Fibroblast of skin of back (primary cell): ENCODE measurements at places on chromosomes 3 and 15.

GRCh38 chr15:43105077-43105736 lies 631 bp downstream of the UBR1 start:
- no peak for DNase-seq

DNA sequence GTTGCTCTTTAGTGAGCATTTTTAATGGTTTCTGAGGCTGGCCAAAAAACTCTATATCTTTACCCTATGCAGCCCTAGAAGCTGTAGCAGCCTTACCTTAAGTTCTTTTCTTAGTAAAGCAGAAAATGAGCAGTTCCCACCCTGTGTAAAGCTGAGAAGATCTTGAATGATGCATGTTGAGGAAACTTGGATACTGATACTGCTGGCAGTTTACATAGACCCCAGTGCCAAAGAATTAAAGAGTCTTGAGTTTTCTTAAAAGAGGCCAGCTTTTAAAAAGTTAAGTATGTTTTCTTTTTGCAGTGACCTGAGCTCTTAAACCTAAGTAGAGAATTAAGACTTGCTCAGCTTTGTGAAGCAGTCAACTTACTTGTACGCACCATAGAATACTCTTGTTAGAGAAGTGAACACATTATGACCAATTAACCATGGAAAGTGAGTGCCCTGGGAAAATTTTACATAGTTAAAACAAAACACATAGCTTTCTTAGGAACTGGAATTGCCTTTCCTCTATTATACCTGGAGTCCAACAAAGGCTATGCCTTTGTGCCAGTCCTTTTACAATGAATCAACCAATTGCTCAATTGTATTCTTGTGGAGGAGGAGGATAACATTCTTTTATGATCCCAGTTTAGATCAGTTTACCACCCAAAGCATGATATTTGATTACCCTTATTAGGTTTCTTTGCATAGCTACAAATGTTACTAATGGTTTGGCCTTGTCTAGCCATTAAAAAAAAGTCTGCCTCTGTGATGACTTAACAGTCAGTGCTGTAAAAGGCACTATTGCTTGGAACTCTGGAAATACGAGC lies 28.4 kb downstream of the PLS1 start:
- no peak for DNase-seq

DNA sequence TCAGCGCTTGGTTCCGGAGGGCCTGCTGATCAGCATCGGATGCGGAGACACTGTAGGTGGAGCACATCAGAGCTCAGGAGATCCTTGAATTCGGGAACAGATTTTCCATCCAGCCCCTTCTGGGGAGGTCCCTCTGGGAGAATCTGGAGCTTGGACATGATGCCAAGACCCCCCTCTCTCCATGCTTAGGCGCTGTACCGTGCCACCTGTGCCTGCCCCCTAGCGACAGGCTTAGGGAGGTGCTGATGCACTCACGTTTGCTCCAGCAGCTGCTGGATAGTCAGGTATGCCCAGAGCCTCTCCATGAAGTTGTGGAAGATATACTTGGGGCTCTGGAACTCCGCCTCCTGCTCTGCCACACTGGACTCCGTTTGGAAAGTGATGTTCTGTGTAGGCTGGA lies 9.7 kb downstream of the ITIH4 start:
- DNase-seq = no peak

GRCh38 chr3:66144568-66145407 lies 76.0 kb upstream of the SLC25A26 start:
- peak; percentile 48 for DNase-seq

GRCh38 chr3:104717828-104718196 lies 648.9 kb upstream of the ALCAM start:
- DNase-seq = peak; percentile 43

GRCh38 chr3:188918093-188918492 lies 253.7 kb upstream of the TPRG1 start:
- no peak for DNase-seq

DNA sequence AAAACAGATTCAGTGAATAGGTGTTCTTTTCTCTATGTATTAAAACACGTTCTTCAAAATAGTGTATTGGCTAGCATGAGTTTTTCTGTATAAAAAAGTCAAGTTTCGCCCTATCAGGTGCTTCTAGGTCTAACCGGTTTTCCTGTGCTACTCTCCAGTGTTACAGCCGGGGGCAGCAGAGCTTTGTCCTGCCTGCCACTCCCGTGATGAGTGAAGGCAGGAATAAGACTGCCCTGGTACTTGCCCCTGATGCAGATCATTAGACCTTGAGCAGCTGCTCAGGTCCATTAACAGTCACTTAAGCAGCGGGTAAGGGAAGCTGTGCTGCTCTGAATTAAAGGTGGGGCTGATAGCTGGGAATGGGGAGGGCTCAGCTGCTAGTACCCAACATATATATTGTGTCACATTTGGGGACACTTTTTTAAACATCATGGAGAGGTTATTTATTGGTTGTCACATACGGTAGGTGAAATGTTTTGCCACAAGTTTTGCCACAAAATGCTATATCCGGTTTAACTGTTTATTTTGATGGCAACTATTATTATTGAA lies 1.3 kb upstream of the UNC13C start:
- DNase-seq = no peak

GRCh38 chr3:156158656-156159295 lies 38.4 kb downstream of the KCNAB1 start:
- no peak for DNase-seq

DNA sequence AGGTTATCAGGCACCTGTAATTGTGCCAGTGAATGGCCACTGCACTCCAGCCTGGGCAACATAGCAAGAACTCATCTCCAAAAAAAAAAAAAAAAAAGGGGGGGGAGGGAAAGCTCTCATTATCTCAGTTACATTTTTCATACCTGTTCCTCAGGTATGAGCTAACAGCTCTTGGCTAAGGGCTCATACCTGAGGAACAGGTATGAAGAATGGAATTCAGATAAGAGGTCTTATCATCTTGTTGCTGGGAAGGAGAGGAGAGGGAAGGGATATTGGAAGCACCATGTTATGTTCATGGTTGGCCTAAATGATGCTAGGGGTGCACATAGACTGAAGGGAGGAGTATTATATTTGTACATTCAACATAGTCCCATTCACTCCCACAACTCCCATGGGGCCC lies 2.6 kb downstream of the SLC15A2 start:
- DNase-seq = no peak

DNA sequence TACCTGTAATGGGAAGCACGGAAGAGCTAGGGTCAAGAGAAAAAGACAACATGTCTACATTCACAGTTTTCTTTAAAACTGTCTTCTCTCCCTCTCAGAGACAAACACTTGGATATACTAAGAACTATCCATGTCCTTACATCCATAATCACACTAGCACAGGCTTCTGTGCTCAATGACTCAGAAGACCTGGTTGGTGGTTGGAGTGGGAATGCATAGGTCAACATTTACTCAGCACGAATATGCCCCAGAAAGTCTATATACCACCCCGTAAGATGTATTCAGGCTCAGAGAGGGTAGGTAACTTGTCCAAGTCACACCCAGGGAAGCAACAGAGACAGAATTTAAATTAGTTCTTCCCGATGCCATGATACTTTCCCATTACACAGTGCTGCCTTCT lies 891.1 kb downstream of the TUSC7 start:
- peak; percentile 22 for DNase-seq

- no peak for DNase-seq
Measured at GRCh38 chr3:113051787-113052186, 61.0 kb downstream of the GTPBP8 start.

DNA sequence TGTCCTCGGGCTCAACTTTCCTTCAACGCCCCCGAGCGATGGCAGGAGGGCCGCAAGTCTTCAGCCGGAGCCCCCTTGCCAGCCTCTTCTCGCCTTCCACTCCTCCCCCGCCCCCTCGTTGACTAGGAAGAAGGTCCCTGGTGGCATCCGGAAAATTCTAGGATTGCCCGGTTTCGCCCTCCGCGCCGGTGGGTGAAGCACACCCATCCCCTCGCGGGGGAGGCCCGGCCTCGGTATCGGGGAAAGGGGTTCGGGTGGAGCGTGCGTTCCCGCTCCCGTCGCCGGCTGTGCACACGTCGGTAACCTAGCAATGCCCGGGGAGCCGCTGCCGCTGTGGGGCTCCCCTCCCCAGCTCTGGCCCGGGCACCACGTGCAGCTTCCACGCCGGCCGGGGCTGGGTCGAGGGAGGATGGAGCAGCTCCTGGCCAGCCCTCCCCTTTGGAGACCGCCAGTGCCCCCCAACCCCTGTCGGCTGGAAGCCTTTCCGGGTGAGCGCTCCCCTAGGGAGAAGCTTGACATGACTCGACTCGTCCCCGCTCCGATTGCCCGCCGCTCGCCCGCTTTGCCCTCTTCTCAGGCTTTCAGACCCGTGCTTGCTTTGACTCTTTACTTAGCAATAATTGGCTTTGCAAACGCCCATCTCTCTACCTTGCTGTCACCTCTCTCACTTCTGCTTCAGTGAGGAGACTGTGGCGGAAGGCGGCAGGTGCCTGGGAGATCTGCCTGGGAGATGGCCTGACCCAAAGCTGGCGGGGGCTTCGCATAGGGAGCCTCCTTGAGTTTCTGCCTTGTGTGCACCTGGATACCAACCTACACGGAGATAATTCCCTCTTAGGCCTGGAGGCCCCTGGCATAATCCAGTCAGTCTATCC lies 1.3 kb downstream of the CACNA1D start:
- no peak for DNase-seq

DNA sequence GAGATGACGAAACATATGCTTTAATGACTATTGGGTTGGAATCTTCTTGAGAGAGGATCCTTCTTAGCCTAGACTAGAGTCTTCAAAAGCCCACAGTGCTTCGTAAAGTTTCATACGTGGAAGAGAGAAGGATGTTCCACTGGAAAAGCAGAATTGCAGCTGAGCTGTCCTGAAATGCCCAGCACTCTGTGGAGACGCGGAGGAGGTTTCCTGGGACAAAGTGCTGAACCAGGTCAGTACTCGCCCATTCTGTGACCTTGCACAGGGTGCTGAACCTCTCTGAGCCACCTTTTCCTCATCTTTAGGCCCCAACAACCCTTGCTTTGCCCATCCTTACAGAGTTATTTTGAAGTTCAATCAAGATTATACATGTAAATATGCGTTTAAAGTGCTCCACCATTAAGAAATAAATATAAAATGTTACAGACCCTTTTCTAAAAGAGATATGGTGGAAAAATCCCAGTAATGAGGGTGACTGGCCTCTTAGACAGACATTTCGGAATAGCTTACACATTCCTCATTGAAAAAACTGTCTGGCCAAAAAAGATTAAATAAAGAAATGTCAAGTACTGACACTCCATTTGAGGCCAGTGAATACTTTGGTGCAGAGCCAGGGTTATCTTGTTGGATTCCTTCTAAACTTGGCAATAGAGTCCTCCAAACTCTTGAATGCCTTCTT lies 4.2 kb upstream of the MAGEF1 start:
- peak; percentile 53 for DNase-seq

- no peak for DNase-seq
Measured at GRCh38 chr3:186298876-186299275, 63.2 kb downstream of the DGKG start.

GRCh38 chr3:182212479-182213076 lies 500.9 kb downstream of the SOX2 start:
- DNase-seq = peak; percentile 57

DNA sequence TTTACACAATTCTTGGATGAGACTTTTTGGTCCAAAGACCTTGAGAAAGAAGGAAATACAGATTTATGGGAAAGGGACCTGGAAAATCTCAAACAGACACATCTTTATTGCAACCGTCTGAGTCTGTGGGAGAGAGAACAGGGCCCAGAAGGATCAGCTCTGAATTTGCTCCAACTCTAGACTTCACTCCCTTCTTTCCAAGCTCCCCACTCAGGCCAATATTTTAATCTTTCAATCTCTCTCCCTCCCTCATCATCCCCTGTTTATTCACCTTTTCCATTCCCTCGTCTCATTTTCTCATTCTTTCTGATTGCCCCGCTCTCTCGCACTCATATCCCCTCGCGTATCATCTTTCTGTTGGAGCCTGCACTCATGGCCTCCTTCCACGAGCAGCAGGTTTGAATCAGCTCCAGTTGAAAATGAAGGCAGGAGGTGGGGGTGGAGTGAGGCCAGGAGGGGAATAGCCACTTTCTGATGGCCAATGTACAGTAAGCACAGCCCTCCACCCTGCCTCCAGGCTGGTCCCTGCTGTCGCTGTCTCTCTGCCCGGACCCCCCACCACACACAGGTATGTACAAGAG lies 63.6 kb upstream of the BOC start:
- no peak for DNase-seq

GRCh38 chr15:68234060-68234459 lies 4.5 kb upstream of the CLN6 start:
- no peak for DNase-seq

DNA sequence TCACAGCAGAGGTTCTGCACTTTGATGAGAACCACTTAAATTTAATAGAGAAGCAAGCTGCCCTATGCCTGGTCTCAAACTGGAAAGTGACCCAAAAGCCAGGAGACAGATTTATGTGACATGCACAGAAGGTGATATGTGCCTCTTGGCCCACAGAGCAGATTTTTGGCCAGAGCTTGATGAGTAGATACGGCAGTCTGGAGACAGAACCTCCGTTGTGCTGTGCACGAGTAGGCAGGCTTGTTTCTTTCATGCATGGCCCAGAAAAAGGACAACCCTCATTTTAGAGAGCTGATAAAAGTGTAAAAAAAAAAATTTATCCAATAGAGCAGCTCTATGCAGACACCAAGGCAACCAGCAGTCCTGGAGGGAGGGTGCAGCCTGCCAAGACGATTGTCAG lies 423.1 kb downstream of the CNTN6 start:
- DNase-seq = no peak

GRCh38 chr3:40623567-40623966 lies 98.8 kb downstream of the ZNF621 start:
- peak; percentile 12 for DNase-seq

- no peak for DNase-seq
Measured at GRCh38 chr3:46700772-46701171, 420 bp upstream of the TMIE start.

DNA sequence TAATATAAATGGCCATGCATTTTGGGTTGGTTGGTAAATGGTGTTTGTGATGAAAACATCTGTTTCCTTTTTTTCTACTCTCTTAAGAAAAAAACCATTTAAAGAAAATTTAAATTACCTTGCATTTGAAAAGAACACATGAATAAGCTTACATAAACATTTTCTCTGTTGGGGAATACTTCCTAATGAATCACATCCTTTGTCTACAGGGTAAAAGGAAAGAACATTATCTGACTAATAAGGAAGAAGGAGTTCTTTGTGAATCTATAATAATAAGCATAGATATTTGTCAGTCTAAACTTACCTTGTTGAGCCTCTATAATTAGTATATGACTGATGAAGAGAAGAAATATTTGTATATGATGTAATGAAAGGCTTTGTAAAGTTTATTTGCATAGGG lies 254.1 kb upstream of the ZNF717 start:
- peak; percentile 55 for DNase-seq

DNA sequence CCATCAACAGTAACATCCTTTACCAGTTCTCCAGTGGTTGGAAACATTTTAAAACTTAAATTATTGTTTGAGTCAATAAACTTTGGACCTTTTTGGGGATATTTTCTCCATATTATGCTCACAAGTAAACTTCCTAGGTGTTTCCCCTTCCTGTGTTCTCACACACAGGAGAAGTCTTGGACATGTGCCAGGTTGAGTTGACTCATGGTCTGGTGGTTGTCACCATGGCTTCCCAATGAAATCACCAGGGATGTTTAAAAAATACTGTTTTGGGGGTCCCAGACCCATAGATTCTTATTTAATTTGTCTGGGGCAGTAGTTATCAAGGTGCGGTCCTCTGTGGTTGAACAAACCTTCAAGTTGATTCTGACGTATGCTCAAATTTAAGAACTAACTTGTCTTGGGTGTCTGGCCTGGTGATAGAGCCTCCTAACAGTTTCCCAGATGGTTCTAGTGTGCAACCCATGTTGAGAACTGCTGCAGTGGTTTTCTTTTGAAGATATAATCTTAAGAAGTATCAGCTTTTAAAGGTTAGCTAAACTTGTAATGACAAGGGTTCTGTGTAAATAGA lies 291.8 kb downstream of the EDEM1 start:
- DNase-seq = peak; percentile 4
